Activated CD4-positive, alpha-beta T cell treated with anti-CD3 and anti-CD28 coated beads for 36 hours (primary cell): ENCODE measurements at places on chromosomes 1 and 21. TPM values are rescaled to one million over a fixed set of nuclear protein-coding genes. Genes with fewer than 3 reads are reported as not detected.

Gene F11R
- total RNA-seq = 25.2 TPM

Gene HES5
- 0.14 TPM for total RNA-seq

Gene KCNH1
- not detected for total RNA-seq

Gene KRTAP12-4
- total RNA-seq = not detected

Gene VAMP3
- 17.4 TPM for total RNA-seq

Gene GATAD2B
- total RNA-seq = 57.0 TPM

Gene LAMB3
- total RNA-seq = 4.2 TPM

Gene ZYG11A
- 0.25 TPM for total RNA-seq

Gene S100A12
- total RNA-seq = not detected

Gene HFM1
- total RNA-seq = not detected

DNA sequence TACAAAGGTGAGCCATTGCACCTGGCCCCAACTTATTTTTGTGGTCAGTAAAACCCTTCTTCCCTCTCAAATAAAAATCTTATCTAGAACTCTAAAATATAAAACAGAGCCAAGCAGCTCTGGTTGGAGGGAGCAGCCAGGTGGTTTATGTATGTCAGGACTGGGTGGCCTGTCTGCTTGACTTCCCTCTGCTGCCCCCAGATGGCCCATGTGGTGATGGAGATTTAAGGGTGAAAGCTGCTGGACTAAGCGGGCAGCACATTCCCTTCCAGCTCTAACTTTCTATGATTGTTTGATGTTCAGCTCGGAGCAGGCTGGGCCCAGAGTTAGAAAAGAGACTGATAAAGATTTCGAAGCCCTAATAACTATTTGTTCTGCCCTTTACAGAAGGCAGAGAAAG is 11.9 kb upstream of the PAQR6 start:
- no peaks in the 10 kb centered on the region for H3K27me3 ChIP-seq
- H3K4me3 ChIP-seq = no peak overlapping the region
- H3K27ac ChIP-seq = no peak overlapping the region
- H3K4me1 ChIP-seq = peaks cover 9% of the 10 kb centered on the region

DNA sequence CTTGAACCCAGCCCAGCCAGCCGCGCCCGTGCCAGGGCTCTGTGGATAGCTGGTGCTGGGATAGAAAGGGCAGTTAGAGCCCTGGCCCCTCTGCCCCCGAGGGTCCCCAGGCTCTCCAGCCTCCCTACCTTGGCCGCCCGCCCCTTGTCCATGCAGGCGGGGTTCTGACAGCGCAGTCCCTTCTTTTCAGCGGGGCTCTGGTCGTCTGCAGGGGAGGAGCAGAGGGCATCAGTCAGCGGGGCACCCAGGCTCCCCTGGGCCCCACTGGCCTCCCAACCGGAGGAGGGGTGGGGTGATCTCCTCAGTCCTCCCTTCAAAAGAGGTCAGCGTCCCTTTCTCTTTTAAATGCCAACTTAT is 4.9 kb upstream of the PLEKHG5 start:
- H3K27ac ChIP-seq = no peak overlapping the region
- peaks cover 13% of the 10 kb centered on the region for H3K4me1 ChIP-seq
- H3K36me3 ChIP-seq = no peaks in the 10 kb centered on the region
- DNase-seq = no peak
- H3K4me3 ChIP-seq = no peak overlapping the region

GRCh38 chr1:185961664-185962063 is 227.5 kb downstream of the HMCN1 start:
- no peak overlapping the region for H3K4me3 ChIP-seq
- no peak for DNase-seq
- H3K36me3 ChIP-seq = no peaks in the 10 kb centered on the region
- H3K27ac ChIP-seq = no peak overlapping the region

DNA sequence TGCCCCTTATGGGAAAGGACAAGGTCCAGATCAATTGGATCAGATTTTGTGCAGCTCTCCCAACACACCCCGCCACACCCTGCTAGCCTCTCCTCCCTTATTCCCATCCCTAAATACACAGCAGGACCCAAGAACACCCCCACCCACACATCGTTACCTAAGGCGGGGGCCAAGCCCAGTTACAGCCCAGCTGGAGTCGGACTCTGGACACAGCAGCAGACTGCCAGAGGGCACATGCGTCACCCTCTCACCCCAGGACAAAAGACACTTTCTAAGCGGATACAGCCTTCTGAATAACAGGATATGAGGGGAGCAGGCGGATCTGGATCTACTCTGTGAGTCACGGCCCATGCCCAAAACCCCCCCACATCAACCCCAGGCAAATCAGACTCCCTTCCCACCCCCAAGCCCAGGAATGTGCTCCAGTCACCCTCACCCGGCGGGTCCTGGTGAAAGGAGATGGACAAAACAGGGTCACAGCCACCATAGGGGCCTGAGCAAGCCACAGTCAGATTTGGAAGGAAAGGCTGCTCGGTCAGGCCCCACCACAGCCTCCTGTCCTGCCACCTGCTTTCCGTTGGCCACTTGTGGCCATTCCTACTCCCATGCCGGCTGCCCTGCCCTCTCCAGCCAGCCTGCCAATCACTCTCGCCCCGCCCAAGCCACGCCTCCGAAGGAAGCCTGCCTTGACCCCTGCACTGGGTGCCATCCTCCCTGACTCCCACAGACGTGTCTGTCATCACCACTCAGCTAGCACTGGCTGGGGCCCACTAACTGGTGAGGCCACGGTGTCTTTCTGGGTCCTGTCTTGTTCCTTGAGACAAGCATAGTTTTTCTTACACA is 4.0 kb downstream of the S100A16 start:
- no peak overlapping the region for H3K27ac ChIP-seq
- H3K4me3 ChIP-seq = no peak overlapping the region
- DNase-seq = no peak
- H3K27me3 ChIP-seq = no peaks in the 10 kb centered on the region

DNA sequence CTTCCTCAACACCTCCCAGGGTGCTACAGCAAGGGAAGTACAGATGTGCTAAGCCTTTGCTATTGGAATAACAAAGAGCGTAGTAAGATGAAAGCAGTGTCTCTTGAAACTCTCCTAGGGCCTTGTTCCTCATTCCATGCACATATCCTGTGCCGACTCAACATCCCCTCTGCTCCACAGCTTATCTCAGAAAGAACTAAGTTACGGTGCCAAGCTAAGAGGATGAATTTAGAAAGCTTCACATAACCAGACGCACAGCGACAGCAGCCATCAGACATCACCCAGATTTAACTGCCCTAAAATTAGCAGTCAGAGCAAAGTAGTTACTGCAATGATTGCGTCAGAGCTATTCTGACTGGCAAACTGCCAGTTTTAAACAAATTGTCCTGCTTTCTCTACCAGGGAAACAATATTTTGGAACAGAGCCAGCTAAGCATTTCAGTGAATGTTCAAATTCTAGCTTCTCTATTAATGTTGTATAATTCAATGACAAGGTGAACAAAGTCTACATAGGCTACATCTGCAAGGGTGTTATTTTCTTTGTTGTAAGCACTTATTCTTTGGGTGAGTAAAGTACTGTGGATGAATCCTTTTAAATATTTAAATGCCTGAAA is 9.5 kb downstream of the SIPA1L2 start:
- no peaks in the 10 kb centered on the region for H3K36me3 ChIP-seq
- no peak for DNase-seq
- H3K4me1 ChIP-seq = peaks cover 8% of the 10 kb centered on the region

GRCh38 chr1:89354205-89354604 is 9.7 kb upstream of the GBP6 start:
- H3K4me1 ChIP-seq = peaks cover 47% of the 10 kb centered on the region
- no peaks in the 10 kb centered on the region for H3K27me3 ChIP-seq
- H3K4me3 ChIP-seq = no peak overlapping the region
- H3K36me3 ChIP-seq = no peaks in the 10 kb centered on the region
- H3K27ac ChIP-seq = no peak overlapping the region

- no peaks in the 10 kb centered on the region for H3K27me3 ChIP-seq
- H3K4me3 ChIP-seq = no peak overlapping the region
- no peak overlapping the region for H3K27ac ChIP-seq
- no peak for DNase-seq
- no peaks in the 10 kb centered on the region for H3K36me3 ChIP-seq
Measured at GRCh38 chr1:64129701-64130100, 73.7 kb upstream of the UBE2U start.

DNA sequence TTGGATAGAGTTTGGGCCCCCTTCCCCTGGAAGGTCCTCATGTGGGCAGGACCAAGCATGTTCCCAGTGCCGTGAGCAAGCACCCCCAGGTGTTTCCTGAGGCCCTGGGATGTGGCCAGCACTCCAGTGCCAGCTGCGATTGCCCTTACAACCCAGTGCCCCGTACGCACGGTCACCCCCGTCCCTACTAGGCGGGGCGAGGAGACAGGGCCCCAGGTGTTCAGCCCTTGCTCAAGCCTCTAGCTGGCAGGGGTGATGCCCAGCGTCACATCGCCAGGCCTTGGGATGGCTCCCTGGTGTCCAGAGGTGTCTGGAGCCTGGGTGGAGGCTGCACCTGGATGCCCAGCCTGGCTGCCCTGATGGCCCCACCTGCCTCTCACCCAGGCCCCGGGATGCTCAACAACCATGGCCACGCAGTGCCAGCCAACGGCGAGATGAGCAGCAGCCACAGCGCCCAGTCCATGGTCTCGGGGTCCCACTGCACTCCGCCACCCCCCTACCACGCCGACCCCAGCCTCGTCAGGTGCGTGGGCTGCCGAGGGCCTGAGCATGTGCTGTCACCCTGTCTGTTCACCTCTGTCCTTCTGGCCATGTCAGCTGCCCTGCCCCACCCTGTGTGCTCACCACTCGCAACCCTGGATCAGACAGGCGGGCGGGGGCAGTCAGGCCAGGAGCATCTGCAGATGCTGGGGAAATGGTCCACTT is 21.6 kb upstream of the CCDC27 start:
- no peak for DNase-seq
- no peak overlapping the region for H3K4me3 ChIP-seq
- H3K36me3 ChIP-seq = no peaks in the 10 kb centered on the region
- H3K4me1 ChIP-seq = no peaks in the 10 kb centered on the region
- no peak overlapping the region for H3K27ac ChIP-seq

GRCh38 chr21:33886321-33886720 is 29.3 kb downstream of the ATP5PO start:
- no peak overlapping the region for H3K4me3 ChIP-seq
- H3K4me1 ChIP-seq = no peaks in the 10 kb centered on the region
- no peaks in the 10 kb centered on the region for H3K36me3 ChIP-seq
- H3K27ac ChIP-seq = no peak overlapping the region

- no peak for DNase-seq
- H3K36me3 ChIP-seq = peaks cover 3% of the 10 kb centered on the region
- no peak overlapping the region for H3K27ac ChIP-seq
- no peaks in the 10 kb centered on the region for H3K4me1 ChIP-seq
- H3K27me3 ChIP-seq = peaks cover 34% of the 10 kb centered on the region
- no peak overlapping the region for H3K4me3 ChIP-seq
Measured at GRCh38 chr1:58608945-58609344, 31.9 kb upstream of the TACSTD2 start.

- peaks cover 21% of the 10 kb centered on the region for H3K4me1 ChIP-seq
- H3K27ac ChIP-seq = no peak overlapping the region
- H3K36me3 ChIP-seq = no peaks in the 10 kb centered on the region
- no peaks in the 10 kb centered on the region for H3K27me3 ChIP-seq
- DNase-seq = no peak
Measured at GRCh38 chr1:168340781-168341482, 60.3 kb downstream of the TBX19 start.

- H3K27ac ChIP-seq = no peak overlapping the region
- no peak for DNase-seq
- H3K36me3 ChIP-seq = no peaks in the 10 kb centered on the region
- H3K4me3 ChIP-seq = no peak overlapping the region
- H3K4me1 ChIP-seq = peaks cover 6% of the 10 kb centered on the region
Measured at GRCh38 chr1:36607263-36607651, 124.5 kb upstream of the CSF3R start.

- no peak overlapping the region for H3K4me3 ChIP-seq
- no peaks in the 10 kb centered on the region for H3K27me3 ChIP-seq
- H3K36me3 ChIP-seq = peaks cover 40% of the 10 kb centered on the region
Measured at GRCh38 chr1:9680828-9681227, 29.3 kb downstream of the PIK3CD start.

GRCh38 chr1:64942675-64943074 is 23.7 kb downstream of the JAK1 start:
- H3K27me3 ChIP-seq = no peaks in the 10 kb centered on the region
- DNase-seq = no peak
- H3K4me3 ChIP-seq = no peak overlapping the region
- no peak overlapping the region for H3K27ac ChIP-seq
- H3K36me3 ChIP-seq = peaks cover 9% of the 10 kb centered on the region

DNA sequence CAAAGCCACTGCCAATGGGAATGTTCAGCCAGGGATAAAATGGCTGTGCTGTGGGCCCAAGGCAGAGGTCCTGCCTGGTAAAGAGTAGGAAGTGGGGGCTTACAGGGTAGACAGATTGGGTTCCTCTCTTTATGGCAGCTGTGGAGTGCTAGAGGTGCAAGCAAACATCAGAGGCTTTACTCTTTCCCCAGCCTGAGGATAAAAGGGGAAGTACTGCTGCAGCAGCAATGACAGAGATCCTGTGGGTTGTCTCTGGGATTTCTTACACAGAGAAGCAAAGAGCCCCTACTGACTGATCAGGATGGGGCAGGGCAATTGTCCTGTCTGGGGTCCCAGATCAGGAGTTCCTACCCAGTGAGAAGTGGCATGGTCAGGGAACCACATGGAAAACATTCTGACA is 54.2 kb downstream of the DRAM2 start:
- no peak overlapping the region for H3K27ac ChIP-seq
- H3K27me3 ChIP-seq = peaks cover 15% of the 10 kb centered on the region
- H3K36me3 ChIP-seq = no peaks in the 10 kb centered on the region
- DNase-seq = no peak

- peaks cover 2% of the 10 kb centered on the region for H3K27me3 ChIP-seq
- peaks cover 19% of the 10 kb centered on the region for H3K4me1 ChIP-seq
- no peak for DNase-seq
- H3K27ac ChIP-seq = no peak within 1 kb of the TSS
- no peak within 1 kb of the TSS for H3K4me3 ChIP-seq
Measured at GRCh38 chr1:158830904-158831507, at the start of gene MNDA. TSS of gene MNDA (plus strand) at chr1:158831351. CDS start at chr1:158842154, 10,803 bp downstream.

- no peaks in the 10 kb centered on the region for H3K36me3 ChIP-seq
- peaks cover 2% of the 10 kb centered on the region for H3K27me3 ChIP-seq
- DNase-seq = no peak
- H3K4me3 ChIP-seq = no peak overlapping the region
Measured at GRCh38 chr1:208834381-208835096, 590.4 kb upstream of the PLXNA2 start.

- no peak overlapping the region for H3K4me3 ChIP-seq
- no peak overlapping the region for H3K27ac ChIP-seq
- peak; percentile 65 for DNase-seq
- H3K36me3 ChIP-seq = no peaks in the 10 kb centered on the region
Measured at GRCh38 chr1:89953131-89953626, 41.7 kb upstream of the ZNF326 start.

GRCh38 chr21:36881228-36881627 is 85.2 kb downstream of the HLCS start:
- no peak overlapping the region for H3K27ac ChIP-seq
- no peak overlapping the region for H3K4me3 ChIP-seq

- H3K4me3 ChIP-seq = no peak overlapping the region
- H3K36me3 ChIP-seq = no peaks in the 10 kb centered on the region
Measured at GRCh38 chr1:214028649-214029406, 41.1 kb downstream of the PROX1 start.

GRCh38 chr1:101178688-101179491 is 57.9 kb upstream of the S1PR1 start:
- H3K27ac ChIP-seq = peak overlapping the region; percentile 99
- peaks cover 4% of the 10 kb centered on the region for H3K36me3 ChIP-seq
- H3K4me1 ChIP-seq = peaks cover 87% of the 10 kb centered on the region
- H3K4me3 ChIP-seq = peak overlapping the region; percentile 71
- DNase-seq = peak; percentile 65

GRCh38 chr1:152164517-152165136 is 5.6 kb upstream of the RPTN start:
- H3K36me3 ChIP-seq = no peaks in the 10 kb centered on the region
- peaks cover 7% of the 10 kb centered on the region for H3K4me1 ChIP-seq
- peaks cover 4% of the 10 kb centered on the region for H3K27me3 ChIP-seq
- H3K27ac ChIP-seq = no peak overlapping the region
